ENCODE measurements at places on chromosomes 13 and 19.

- no peak for DNase-seq
Observed at GRCh38 chr19:1069009-1069779, 2.2 kb downstream of the ARHGAP45 start.

GRCh38 chr19:38723606-38723965, 20.7 kb downstream of the CAPN12 start:
- DNase-seq: no peak

DNA sequence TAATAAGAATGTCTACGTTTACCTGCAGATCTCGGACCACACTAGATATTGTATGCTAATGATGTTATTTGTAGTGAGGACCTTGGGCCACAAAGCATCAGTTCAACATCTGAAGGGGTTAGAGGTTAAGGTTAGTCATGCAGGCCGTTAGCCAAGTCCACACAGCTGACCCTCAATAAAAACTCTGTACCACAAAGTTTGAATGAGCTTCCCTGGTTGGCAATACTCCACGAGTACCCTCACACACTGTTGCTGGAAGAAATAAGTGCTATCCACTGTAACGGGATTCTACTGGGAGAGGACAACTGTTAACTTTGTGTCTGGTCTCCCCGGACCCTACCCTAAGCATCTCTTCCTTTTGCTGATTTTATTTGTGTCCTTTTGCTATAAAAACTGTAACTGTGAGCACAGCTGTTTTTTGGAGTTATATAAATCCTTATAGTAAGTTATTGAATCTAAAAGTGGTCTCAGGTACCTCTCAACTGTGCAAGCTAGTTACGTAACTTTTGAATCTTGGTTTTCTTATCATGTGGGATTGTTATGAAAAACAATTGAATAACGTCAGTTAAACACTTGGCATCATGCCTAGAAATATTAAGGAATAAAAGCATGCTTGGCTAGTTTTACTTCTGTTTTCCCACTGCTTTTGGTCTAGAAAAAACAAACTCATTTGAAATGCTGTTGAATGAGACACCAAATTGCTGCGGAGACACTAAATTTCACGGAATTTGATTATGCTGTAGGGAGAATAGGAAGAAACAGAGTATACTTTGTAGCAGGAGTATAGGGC, 181.5 kb downstream of the DNAJC3 start:
- DNase-seq: peak; percentile 13

DNA sequence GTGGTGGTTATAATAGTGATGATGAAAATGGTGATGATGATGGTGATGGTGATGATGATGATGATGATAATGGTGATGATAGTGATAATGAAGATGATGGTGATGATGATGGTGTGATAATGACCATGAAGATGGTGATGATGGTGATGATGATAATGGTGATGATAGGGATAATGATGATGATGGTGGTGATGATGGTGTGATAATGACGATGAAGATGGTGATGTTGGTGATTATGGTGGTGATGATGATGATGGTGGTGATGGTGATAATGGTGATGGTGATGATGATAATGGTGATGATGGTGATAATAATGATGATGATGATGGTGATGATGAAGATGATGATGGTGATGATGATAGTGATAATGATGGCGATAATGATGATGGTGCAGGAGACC, 1.6 kb downstream of the ADGRE1 start:
- DNase-seq: no peak

DNA sequence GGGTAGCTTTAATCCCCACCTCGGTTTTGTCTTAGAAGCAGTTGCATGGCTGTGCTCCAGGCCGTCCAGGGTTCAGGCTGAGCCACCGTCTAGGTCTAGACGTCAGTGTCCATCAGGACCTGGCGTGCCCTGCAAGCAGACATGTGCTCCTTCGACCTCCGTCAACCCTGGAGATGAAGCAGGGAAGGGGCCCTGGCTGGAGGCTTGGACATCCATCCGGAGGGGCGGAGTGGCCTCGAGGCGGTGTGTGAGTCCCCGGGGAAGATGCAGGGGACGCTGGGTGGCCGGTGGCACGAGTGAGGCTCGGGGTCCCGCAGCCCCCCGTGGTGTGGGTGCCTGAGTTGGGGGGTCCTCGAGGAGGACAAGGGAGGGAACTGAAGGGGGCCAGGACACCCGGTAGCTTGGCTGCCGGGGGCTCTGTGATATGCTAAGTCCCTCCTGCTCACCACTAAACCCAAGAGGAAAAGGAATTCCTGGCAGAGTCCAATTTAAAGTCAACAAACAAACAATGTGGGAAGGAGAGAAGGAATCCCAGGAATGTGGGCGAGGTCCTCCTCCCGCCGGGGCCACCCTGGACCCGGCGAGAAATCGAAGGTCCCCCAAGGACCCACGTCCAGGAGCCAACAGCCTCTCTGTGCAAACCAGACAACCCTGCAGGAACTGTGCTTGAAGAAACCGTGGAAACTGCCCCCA, 14.9 kb upstream of the PTBP1 start:
- peak; percentile 88 for DNase-seq

DNA sequence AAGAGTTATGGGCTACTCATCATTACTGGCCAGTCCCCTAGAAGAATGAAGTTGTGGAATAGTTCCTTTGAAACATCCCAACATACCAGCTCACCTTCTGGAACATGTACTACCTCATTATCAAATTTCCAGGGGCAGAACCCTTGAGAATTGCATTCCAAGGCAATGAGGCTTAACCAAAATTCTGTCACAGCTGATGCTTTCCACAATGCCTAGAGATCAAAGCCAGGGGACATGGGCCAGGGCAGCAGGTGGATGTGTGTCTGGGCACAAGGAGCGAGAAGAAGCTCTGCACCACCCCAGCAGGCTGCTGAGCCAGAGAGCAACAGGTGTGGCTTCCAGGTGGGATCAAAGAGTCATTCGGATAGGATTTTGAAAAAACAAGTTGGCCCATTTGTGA, 362.1 kb downstream of the EFNB2 start:
- DNase-seq: no peak

DNA sequence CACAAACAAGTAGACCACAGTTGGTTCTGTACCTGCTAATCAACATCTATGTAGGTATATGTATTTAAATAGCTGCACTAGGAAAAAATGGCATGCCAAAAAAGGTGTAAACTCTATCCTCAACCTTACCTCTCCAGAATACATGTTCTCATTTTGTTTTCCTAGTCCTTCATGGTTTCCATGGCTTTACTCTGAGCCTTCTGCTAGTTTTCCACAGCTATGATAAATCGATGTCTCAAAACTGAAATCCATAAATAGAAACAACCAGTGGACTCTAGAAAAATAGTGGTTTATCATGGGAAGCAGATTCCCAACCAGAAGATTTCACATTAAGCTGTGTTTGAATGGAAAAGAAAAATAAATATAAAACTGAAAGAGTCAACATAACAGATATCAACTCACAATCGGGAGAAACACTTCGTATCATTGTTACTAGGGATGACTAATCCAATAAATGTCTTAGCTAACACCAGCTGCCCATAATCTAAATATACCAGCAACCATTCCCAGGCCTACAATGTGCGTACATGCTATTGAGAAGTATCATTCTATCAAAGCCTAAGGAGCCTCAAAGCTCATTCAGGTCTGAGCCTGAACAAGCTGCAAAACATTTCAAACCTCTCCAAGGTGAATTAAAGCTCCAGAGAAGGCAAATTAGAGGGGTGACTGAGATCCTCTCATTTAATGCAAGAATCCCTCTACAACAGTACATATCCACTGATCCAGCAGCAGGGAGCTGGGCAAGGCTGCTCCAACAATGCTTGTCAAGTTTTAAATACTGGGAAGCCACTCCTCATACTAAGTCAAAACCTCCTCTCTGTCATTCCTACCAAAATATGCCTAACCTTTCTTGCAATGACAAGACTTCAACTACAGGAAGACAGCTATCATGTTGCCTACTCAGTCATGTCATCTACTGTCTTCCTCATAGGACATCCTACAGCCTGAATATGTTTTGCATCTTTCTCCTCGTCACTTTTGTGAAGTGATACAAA, 90.2 kb downstream of the KCTD12 start:
- DNase-seq: peak; percentile 21

- no peak for DNase-seq
Observed at GRCh38 chr19:46551164-46551563, 50.0 kb upstream of the CALM3 start.

DNA sequence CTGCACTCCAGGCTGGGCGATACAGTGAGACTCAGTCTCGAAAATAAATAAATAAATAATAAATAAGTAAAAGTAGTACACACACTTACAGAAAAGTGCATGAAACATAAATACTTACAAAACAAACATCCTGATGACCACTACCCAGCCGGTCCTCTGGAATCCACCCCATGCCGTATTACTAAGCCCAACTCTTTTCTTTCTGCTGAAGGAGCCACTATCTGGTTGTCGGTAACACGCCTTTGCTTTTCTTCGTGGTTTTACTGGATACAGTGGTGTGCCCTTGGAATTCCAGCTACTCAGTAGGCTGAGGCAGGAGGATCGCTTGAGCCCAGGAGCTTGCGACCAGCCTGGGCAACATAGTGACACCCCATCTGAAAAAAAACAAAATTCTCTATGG, 39.4 kb downstream of the CELF5 start:
- no peak for DNase-seq

DNA sequence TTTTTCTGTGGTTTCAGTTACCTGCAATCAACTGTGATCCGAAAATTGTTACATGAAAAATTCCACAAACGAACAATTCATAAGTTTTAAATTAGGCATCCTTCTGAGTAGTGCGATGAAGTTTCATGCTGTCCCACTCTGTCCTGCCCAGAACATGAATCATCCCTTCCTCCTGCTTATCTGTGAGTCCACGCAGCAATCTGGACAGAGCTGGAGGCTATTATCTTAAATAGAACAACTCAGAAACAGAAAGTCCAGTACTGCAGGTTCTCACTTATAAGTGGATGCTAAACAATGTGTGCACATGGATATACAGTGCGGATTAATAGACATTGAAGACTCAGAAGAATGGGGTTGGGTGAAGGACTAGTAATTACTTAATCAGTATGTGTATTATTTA, 583.7 kb upstream of the SPRY2 start:
- DNase-seq: peak; percentile 21

DNA sequence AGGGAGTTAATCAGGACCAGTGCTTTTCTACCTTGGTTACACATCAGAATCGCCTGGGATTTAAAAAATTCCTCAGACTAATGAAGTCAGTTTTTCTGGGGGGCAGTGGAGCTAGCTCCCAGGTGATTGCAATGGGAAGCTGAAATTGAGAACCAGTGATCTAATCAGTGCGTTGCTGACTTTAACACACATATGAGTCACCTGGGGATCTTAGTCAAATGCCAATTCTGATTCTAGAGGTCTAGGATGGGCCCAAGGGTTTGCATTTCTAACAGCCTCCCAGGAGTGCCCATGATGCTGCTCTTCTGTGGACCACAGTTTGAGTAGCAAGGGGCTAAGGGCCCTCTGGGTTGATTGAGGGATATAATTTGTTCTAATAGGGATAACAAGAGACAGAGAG, 54.5 kb downstream of the KL start:
- DNase-seq: no peak
